ENCODE measurements at places on chromosomes 1 and 21. TPM values are rescaled to one million over a fixed set of nuclear protein-coding genes. Genes with fewer than 3 reads are reported as not detected.

- DNase-seq, result no peak
Observed at GRCh38 chr1:117590273-117590925, 15.4 kb upstream of the TENT5C start.

DNA sequence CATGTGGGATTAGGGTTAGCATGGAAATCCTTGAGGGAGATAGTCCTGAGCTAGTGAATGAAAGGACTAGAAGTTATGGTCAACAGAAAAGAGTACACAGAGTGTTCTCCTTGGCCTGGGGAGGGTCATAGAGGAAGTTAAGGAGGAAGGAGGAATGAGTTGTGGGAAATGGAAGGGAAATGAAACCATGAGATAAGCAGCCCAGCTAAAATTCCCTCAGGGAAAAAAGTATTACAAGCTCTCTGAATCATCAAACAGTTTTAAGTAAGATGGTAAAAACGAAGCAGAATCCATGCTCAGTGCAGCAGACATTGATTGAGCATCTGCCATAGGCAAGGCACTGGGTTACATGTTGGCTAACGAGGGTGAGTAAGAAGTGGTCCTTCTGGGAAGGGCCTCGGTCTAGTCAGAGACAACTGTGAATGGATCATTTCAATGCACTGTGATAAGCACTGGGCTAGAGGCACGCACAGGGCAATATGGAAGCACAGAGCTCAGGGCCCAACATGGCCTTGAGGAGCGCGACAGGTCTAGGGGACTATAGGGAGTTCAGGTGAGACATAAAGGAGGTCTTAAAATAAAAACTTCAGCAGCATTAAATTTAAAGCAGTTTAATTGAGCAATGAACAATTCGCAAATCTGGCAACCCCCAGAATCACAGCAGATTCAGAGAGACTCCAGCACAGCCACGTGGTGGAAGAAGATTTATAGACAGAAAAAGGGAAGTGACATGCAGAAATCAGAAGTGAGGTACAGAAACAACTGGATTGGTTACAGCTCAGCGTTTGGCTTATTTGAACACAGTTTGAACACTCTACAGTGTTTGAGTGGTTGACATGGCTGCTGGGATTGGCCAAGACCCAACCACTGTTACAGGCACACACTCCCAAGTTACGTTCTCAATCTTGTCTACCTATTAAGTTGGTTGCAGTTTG is 219.5 kb downstream of the HLX start:
- DNase-seq, result no peak

- DNase-seq, result no peak
Observed at GRCh38 chr1:206419783-206420182, 50.5 kb upstream of the IKBKE start.

DNA sequence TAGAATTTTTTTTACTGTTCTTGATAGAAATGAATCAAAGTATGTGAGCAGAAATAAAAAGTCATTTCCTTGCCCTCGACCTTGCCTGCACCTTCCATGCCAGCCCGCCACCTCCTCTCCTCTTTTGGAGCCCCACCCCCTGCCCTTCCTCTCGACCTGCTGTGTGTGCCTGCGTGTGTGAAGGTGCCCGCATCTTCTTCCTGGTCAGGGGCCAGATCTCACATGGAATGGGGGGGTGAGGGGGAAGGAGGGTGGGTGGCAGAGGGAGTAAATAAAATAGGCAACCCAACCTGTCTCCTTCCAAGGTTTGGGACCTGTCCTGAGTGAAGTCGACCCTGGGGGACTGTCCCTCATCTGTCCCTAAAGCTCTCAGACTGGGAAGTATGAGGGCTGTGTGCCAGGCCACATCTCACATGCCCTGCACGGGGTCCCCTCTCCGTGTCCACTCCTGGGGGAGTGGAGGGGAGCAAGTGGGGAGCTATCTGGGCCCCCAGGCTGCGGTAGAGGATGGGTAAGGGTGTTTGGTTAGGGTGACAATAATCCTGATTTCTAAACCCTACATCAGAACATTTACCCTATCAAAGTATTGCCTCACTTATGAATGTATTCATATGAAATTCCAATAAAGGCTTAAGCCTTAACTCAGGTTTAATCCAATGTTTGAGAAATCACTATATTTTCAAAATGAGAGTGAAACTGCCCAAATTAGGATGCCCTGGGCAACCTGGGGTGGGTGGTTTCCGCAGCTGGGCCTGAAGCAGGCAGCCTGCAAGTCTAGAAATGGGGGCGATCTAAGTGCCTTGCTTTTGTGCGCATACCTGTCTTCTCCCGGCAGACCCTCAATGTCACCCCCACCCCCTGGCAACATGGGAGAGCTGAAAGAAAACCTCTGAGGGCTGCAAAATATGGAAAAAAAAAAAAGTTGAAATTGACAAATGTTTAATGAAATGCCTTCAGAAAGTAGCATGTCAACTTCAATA is 15.4 kb downstream of the AMPD2 start:
- no peak for DNase-seq

DNA sequence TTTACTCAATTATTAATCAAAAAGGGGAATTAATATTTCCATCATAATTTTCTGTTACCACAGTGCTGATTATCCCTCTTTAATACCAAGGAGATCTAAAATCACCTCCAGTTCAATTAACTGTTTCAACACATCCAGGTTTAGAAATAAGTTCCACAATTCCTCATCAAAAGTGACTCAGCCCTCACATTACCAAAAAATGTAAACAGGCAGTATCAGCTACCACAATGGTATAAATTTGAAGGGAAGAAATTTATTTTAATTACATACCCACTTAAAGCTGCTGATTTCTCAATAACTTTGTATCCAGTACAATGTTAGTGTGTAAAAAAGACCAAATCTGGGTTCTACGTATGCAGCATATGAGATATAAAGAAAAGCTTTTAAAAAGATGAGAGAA is 51.9 kb downstream of the EIF4G3 start:
- DNase-seq, result no peak

- DNase-seq, result no peak
Observed at GRCh38 chr21:34534522-34534921, 22.5 kb upstream of the KCNE1 start.

DNA sequence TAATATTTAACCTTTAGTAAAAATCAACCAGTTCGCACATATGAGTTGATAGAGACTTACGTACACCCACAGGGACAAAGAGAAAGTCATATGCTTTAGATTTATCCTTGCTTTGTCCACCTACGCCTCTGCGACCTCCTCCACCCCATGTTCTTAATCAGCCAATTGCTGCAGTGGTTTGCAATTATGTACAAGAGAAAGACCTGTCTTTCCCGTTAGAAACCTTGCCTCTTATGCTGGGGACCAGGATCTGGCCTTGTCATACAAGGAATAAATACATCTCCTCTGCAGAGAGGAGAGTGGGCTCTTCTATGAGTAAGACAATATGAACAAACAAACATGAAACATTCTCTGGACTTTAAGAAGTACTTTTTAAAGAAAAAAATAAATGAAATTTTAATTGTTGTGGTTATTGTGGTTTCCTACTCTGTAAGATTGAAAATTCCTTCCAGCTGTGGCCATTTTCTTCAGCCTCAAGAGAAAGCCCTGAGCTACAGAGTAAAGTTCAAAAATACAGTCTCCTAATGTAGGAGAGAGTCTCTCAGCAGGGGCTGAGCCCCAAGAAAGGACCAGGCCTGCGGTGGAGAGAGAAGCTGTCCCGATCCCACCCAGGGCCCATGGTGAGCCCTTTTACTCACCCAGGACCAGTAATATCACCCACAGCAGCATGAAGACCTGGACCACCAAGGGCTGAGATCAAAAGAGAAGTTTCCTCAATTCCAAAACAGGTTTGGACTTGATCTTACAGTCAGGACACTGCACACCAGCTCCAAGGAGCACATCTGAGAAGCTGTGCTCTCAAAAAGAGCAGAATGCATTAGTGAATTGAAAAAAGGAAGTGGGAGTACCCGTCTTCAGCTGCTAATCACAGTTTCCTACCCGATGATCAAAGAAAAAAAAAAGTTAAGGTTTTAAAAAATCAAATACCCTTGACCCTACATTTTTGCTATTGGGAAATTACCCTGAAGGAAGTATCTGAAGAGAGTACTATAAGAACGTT is at the start of gene FCRL5:
Gene FCRL5, minus strand, starts transcription at position 822 of the 1,000 bp plus-strand sequence. Its CDS starts 153 bp downstream, at position 669.
- DNase-seq, result no peak

GRCh38 chr21:14548779-14549178 is 2.7 kb upstream of the SAMSN1 start:
- DNase-seq, result no peak

DNA sequence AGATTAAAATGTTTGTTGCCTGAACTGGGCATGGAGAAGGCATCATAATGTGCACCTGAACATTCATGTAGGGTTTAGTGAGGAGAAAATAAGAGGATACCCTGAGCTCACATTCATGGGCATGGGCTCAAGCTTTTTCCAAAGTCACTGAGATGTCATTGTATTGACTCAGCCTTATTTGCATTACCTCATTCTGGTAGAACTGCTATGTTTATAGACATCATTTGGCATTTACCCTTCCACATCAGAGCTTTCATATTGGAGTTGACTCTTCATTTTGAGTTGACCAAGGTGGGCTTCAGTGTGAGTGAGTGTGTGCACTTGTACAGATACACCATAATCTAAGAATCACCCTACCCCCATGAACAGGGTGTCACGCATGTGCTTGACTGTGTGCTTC is 143.2 kb downstream of the PBX1 start:
- no peak for DNase-seq

GRCh38 chr1:164137273-164137925 is 421.6 kb upstream of the PBX1 start:
- no peak for DNase-seq

- DNase-seq, result no peak
Observed at GRCh38 chr1:21312407-21312992, 22.2 kb upstream of the ECE1 start.

GRCh38 chr1:224656392-224656791 is 40.3 kb downstream of the CNIH3 start:
- DNase-seq, result no peak

TAS1R3 gene
- 2.3 TPM for polyA plus RNA-seq

TMEM51 gene
- polyA plus RNA-seq, result 7.5 TPM

SLC25A44 gene
- 12.2 TPM for polyA plus RNA-seq

FAM72C gene
- 1.7 TPM for polyA plus RNA-seq

CFHR5 gene
- polyA plus RNA-seq, result not detected

MAN1C1 gene
- polyA plus RNA-seq, result 12.4 TPM

NLRP3 gene
- polyA plus RNA-seq, result 1.4 TPM

PGLYRP3 gene
- polyA plus RNA-seq, result not detected

Measured in muscle of arm (tissue), 14 donors.